Fibroblast of lung (primary cell): ENCODE measurements at places on chromosomes 4 and X. TPM values are rescaled to one million over a fixed set of nuclear protein-coding genes. Genes with fewer than 3 reads are reported as not detected.

DNA sequence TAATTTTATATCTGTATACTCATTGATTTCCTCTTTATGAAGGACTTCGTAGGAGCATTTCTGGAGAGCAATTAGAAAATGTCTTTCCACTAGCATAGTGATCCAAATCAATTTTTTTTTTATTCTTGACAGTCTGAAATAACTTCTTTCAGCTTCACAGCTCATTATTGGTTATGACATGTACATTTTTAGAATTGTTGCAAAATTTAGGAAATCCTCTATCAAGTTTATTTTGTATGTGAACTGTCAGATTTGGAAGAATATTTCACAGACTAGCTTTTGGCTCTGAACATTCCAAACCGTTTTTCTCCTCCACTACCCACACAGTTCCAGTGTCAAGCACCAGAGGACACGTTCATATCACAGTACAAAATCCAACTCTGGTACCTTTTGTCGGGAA lies 249.6 kb upstream of the ATOH1 start:
- DNase-seq: no peak
- no peaks in the 10 kb centered on the region for H3K4me1 ChIP-seq
- no peak overlapping the region for H3K27ac ChIP-seq

DNA sequence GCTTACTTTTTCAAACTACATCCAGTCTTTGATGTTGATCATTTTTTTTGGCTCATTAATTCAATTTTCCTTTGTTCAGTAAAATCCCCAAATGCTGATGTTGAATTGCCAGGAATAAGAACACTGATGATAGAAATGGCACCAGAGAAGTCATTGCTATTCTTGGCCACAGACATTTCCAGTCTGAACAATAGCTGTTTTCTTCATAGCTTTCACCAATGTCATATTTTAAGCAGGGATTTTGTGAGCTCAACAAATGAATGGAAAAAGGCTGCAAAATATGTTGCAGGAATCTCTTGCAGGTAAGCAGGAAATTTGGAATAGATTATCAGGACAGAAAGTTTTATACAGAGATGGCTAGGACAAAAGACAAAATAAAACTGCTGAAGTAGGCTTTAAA lies 40.5 kb upstream of the GLRB start:
- no peaks in the 10 kb centered on the region for H3K4me1 ChIP-seq
- H3K36me3 ChIP-seq: no peaks in the 10 kb centered on the region
- peak; percentile 15 for DNase-seq

GRCh38 chr4:4333265-4333706 lies 43.2 kb downstream of the ZBTB49 start:
- DNase-seq: peak; percentile 76
- H3K27me3 ChIP-seq: no peaks in the 10 kb centered on the region
- H3K27ac ChIP-seq: no peak overlapping the region
- H3K4me1 ChIP-seq: no peaks in the 10 kb centered on the region
- H3K4me3 ChIP-seq: no peak overlapping the region

- H3K4me1 ChIP-seq: no peaks in the 10 kb centered on the region
- no peak overlapping the region for H3K4me3 ChIP-seq
- H3K36me3 ChIP-seq: no peaks in the 10 kb centered on the region
- H3K27ac ChIP-seq: no peak overlapping the region
- H3K27me3 ChIP-seq: no peaks in the 10 kb centered on the region
Observed at GRCh38 chr4:1804638-1805492, 11.8 kb downstream of the FGFR3 start.

GRCh38 chr4:159048166-159048886 lies 54.6 kb upstream of the RAPGEF2 start:
- no peaks in the 10 kb centered on the region for H3K36me3 ChIP-seq
- H3K4me1 ChIP-seq: peaks cover 3% of the 10 kb centered on the region
- H3K27me3 ChIP-seq: no peaks in the 10 kb centered on the region
- H3K27ac ChIP-seq: no peak overlapping the region

The PHF8 gene
- 10.8 and 16.7 TPM in 2 replicates for total RNA-seq

The MAGEA3 gene
- total RNA-seq: not detected in 2 replicates

The MAGEA2B gene
- not detected in 2 replicates for total RNA-seq

DNA sequence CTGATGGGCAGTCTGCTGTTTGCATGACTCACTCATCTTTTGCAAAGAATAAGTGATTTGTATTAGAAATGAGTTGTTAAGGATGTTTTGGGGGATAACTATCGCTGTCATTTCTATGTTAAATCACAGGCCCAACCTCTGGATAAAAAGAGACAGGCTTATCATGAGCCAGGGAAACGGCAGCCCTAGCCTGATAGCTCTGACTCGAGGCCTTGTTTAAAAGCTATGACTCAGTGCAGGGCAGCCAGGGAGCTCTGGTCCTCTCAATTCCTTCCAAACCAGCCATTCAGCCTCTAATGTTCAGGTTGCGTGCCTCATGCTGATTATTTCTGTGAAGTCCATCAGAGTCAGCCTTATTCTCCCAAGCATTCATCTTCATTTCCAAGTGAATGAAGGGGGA lies 305.9 kb upstream of the HAND2 start:
- no peaks in the 10 kb centered on the region for H3K36me3 ChIP-seq
- H3K27me3 ChIP-seq: no peaks in the 10 kb centered on the region
- H3K4me1 ChIP-seq: no peaks in the 10 kb centered on the region
- no peak overlapping the region for H3K27ac ChIP-seq
- H3K4me3 ChIP-seq: no peak overlapping the region
- DNase-seq: peak; percentile 56

DNA sequence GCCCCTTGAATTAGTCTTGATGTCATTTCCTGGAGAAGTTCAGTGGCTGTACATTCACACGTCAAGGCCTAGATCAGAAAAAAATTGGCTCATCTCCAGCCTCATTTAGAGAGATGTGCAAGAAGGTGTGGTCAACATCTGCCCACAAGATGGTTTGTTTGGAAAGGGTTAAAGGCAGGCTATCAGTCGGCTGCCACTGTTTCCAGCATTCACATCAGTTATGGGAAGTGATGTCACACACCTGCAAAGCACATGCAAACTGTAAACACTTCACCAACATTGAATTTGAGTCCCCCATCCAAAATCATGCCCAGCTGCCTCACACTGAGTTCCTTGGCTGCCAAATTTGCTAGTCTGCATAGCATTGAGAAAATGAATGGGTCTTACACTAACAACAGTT lies 498.3 kb upstream of the INTU start:
- H3K4me1 ChIP-seq: no peaks in the 10 kb centered on the region
- no peak overlapping the region for H3K27ac ChIP-seq
- DNase-seq: no peak
- no peaks in the 10 kb centered on the region for H3K27me3 ChIP-seq
- no peak overlapping the region for H3K4me3 ChIP-seq
- no peaks in the 10 kb centered on the region for H3K36me3 ChIP-seq

DNA sequence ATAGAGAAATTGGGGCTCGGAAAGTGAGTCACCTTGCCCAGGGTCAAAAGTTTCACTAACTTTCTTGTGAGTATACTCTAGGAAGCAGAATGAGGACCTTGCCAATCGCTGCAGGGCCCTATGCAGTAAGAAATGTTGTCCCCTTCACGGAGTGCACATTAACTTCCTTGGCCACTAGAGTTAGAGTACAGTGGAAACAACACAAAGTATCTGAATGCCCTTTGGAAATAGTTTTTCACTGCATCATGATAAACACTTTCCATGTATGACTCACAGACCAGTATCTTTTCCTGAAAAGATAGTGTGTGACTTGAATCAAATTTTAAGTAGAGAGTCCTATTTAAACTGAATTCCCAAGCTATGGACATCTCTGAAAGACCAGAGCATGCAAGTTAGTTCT lies 45.5 kb upstream of the STK26 start:
- DNase-seq: no peak
- no peaks in the 10 kb centered on the region for H3K36me3 ChIP-seq
- H3K4me1 ChIP-seq: no peaks in the 10 kb centered on the region
- no peak overlapping the region for H3K4me3 ChIP-seq
- no peaks in the 10 kb centered on the region for H3K27me3 ChIP-seq
- no peak overlapping the region for H3K27ac ChIP-seq

DNA sequence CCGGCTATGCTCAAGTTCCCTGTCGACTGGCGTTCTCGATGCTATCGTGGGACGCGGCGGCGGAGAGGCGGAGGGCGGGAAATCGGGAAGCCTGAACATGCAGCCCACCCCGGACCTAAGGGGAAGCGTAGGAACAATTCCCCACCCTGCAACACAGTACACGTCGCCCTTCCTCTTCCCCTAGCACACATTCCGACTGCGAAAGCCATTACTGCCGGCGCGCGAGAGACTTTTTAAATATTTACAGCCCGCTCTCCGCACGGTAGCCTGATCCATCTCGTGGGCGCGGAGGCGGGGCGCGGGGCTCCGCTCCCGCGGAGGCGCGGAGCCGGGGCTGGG lies 48.1 kb upstream of the BCOR start:
- H3K27ac ChIP-seq: no peak overlapping the region
- no peak for DNase-seq
- H3K4me1 ChIP-seq: no peaks in the 10 kb centered on the region
- peak overlapping the region; percentile 30 for H3K4me3 ChIP-seq

The SULT1B1 gene
- not detected in 2 replicates for total RNA-seq

DNA sequence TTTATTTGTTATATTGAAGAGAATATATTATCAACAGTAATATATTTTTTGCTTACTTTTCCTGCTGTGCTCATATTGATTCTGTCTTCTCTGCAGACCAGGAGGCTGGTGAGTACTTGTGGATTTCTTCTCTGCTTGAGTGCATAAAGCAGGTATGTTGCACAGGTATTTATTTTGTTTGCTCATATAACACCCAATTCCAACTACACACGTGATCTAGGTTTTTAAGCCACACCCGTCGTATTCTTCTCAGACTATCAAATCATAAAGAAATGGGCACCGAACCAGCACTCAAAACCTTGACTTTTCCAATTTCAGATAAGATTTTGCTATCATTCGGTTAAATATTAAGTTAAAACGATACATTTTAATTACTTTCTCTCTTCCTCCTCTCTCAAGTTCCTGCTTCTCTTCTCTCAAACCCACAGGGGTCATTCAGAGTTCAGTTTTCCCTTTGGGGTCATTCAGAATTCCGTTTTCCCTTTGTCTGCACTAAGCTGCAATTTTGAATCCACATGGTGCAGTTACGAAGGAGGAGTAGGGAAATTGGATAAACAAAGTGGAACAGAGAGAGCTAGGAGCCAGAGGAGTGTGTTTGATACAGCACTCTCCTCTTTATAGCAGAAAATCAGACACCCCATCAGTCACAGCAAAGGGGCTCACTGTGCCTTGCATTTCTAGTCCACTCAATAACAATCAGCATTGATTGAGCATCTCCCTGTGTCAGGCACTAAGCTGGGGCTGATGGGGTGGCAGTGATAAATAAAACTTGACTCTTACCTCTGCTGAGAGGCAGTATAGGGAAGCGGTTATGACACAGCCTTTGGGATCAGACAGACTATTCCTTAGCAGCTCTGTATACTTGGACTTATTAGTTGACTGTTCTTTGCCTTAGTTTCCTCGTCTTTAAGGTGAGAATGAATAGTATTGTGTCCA lies at the start of gene ADH1C:
Gene ADH1C, minus strand, starts transcription at position 145 of the 936 bp plus-strand sequence. Its CDS starts 71 bp downstream, at position 74.
- DNase-seq: no peak
- no peaks in the 10 kb centered on the region for H3K27me3 ChIP-seq
- no peaks in the 10 kb centered on the region for H3K36me3 ChIP-seq
- no peak within 1 kb of the TSS for H3K4me3 ChIP-seq

The ARSD gene
- total RNA-seq: 14.1 and 30.7 TPM in 2 replicates

The NSUN7 gene
- total RNA-seq: 0.33 and 0.51 TPM in 2 replicates

The DMRTC1 gene
- not detected in 2 replicates for total RNA-seq

- H3K27ac ChIP-seq: peak overlapping the region; percentile 88
- peaks cover 2% of the 10 kb centered on the region for H3K36me3 ChIP-seq
- H3K4me1 ChIP-seq: peaks cover 2% of the 10 kb centered on the region
- no peaks in the 10 kb centered on the region for H3K27me3 ChIP-seq
Observed at GRCh38 chr4:17578482-17578891, 1.5 kb downstream of the LAP3 start.
